Mucosa of descending colon (tissue), 3 donors: ENCODE measurements at places on chromosomes 13 and 19.

- DNase-seq, result no peak
These were observed 140.0 kb downstream of the MYO16 start for GRCh38 chr13:108769213-108770070.

DNA sequence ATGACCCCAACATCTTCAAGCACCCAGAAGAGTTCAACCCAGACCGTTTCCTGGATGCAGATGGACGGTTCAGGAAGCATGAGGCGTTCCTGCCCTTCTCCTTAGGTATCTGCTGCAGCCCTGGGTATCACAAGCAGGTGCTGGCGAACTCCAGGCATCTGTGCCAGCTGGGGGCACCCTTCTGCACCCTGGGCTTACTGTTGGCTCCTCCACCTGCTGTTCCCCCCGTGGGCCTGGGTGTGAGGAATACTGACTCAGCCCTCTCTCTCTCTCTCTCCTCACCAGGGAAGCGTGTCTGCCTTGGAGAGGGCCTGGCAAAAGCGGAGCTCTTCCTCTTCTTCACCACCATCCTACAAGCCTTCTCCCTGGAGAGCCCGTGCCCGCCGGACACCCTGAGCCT lies 13.0 kb downstream of the CYP2S1 start:
- DNase-seq, result no peak

DNA sequence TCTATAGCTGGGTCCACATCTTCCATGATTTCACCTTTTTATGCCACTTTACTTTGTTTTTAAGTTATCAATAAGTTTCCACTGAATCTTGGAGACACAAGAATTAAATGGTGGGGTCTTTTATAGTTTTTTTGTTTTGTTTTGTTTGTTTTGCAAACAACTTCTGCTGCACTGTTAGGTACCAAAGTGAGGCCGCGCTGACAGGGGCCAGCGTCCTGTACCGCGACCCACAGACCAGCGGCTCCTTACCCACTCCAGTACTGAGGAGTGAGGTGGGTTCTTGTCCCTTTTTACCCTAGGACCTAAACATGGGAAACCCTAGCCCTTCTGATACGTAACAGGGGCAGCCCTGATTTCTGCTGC lies 75.8 kb upstream of the MCF2L start:
- no peak for DNase-seq

GRCh38 chr13:39047560-39047959 lies 9.3 kb downstream of the NHLRC3 start:
- no peak for DNase-seq

GRCh38 chr13:101211261-101211660 lies 205.0 kb downstream of the NALCN start:
- DNase-seq, result no peak

DNA sequence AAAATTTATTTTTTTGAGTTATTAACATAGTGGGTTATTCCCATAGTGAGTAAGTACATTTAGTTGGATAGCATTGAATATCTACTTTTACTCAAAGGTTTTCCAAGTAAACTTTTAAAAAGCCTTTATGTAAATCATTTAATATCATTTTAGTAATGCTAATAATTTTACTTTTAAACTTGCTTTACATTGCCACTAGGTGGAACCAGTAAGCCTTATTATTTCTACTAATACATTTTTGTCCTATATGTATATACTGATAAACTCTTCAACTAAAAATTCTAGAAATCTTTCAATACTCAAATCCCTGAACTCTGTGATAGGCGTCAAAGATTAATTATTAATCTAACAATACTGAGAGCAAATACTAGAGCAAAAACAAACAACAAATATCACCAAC lies 1709.2 kb upstream of the PCDH20 start:
- no peak for DNase-seq

- no peak for DNase-seq
These were observed 1031.0 kb upstream of the PCDH9 start for GRCh38 chr13:68261105-68261504.

GRCh38 chr13:44306371-44307192 lies 67.0 kb upstream of the SERP2 start:
- no peak for DNase-seq

GRCh38 chr19:13917888-13918406 lies 11.9 kb downstream of the CC2D1A start:
- DNase-seq, result no peak

- no peak for DNase-seq
These were observed 18.4 kb upstream of the TFDP1 start for GRCh38 chr13:113566227-113566561.

GRCh38 chr19:3457528-3458228 lies 22.6 kb downstream of the SMIM24 start:
- no peak for DNase-seq

- no peak for DNase-seq
These were observed 1.6 kb downstream of the DNM2 start for GRCh38 chr19:10719466-10719961.

- no peak for DNase-seq
These were observed 50.3 kb downstream of the CCDC70 start for GRCh38 chr13:51912091-51912490.

- DNase-seq, result no peak
These were observed 131.6 kb downstream of the COG6 start for GRCh38 chr13:39787086-39787487.

DNA sequence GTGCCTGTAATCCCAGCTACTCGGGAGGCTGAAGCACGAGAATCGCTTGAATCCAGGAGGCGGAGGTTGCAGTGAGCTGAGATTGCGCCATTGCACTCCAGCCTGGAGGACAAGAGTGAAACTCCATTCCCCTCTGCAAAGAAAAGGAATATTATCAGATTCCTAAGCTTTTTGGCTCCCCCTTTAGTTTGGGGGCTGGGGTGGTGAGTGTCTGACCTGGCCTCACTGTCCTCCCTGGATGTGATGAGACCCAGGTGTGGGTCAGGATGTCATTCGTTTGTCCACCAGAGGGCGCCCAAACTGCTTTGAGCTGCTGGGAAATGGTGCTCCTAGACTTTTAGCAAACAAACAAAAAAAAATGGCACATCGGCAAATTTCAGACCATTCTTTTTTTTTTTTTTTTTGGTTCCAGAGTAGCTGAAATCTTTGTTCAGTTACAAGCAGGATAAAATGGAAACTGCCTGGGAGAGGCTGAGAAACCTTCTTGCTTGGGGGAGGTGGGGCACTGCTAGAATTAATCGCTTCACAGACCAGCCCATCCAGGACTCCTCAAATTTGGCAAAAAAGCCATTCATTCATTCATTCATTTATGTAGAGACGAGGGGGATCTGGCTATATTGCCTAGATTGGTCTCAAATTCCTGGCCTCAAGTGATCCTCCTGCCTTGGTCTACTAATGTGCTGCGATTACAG lies 29.4 kb downstream of the SPC24 start:
- peak; percentile 82 for DNase-seq

DNA sequence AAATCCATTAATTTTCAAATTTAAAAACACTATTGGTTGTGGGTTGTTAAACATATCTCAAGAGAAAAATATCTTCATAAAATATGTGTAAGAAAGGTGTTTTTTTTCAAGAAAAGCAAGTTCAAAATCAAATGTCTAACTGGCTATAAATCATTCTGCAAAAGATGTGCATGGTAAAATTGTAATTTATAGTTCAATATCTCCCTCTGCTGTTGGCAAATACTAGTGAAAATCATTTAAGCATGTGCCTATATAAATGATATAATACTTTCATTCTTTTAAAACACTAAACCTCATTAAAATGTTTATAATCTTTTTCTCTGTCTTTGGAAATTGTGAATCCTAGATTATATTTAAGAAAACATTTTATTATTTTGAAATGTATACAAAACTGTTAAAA lies 17.2 kb upstream of the SLITRK6 start:
- DNase-seq, result no peak

DNA sequence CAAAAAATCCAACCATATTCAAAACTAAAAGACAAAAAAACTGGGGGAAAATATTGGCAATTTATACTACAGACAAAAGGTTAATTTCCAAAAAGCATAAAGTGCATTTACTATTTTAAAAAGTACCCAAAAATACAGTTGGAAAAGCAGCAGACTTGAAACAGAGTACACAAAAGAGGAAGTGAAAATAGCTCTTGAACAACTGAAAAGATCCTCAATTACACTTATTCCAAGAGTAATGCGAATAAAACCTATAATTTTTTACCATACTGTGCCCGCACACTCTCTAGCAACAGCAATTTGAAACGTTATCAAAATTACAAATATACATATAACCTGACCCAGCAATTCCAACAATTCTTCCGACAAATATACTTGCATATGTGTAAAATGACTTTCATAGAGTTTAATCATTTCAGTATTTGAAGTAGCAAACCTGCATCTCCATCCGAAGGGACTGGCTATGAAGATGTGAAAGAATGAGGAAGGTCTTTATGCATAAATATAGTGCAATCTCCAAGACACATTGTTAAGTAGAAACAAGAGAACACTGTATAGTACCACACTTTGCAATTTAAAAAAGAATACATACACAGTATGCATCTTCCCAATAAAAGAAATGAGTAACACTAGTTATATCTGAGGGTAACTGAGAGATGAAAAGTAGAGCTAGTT lies 25.4 kb downstream of the ALG5 start:
- DNase-seq, result no peak
